Vagina (tissue), 2 donors: ENCODE measurements at places on chromosomes 1 and 21.

- DNase-seq: no peak
Measured at GRCh38 chr1:1779320-1779675, 1.0 kb upstream of the NADK start.

- no peak for DNase-seq
Measured at GRCh38 chr1:175687622-175688415, 55.6 kb downstream of the TNR start.

GRCh38 chr1:182050481-182051448, 10.7 kb downstream of the ZNF648 start:
- no peak for DNase-seq

GRCh38 chr1:201900476-201900875, 11.8 kb downstream of the SHISA4 start:
- no peak for DNase-seq

GRCh38 chr1:157403203-157403602, 149.1 kb downstream of the FCRL5 start:
- DNase-seq: no peak

GRCh38 chr1:75792091-75792490, 4.6 kb upstream of the MSH4 start:
- no peak for DNase-seq

DNA sequence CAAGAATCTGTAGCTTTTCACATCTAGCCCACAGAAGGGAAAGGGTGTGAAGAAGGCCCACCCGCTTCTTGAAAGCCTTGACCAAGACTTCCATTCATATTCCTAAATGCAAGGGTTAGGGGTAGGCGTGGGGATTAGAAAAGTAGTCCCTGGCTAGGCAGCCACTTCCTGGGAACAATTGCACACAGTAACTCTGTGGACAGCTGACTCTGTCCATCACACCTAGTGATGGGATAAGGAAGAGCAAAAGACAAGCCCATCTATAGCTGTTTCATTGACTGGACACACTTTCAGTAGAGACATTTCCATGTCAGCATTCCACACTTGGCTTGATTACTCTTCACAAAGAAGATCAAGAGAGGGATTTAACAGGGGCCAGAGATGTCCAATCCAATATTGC, 294.2 kb downstream of the PBX1 start:
- no peak for DNase-seq

DNA sequence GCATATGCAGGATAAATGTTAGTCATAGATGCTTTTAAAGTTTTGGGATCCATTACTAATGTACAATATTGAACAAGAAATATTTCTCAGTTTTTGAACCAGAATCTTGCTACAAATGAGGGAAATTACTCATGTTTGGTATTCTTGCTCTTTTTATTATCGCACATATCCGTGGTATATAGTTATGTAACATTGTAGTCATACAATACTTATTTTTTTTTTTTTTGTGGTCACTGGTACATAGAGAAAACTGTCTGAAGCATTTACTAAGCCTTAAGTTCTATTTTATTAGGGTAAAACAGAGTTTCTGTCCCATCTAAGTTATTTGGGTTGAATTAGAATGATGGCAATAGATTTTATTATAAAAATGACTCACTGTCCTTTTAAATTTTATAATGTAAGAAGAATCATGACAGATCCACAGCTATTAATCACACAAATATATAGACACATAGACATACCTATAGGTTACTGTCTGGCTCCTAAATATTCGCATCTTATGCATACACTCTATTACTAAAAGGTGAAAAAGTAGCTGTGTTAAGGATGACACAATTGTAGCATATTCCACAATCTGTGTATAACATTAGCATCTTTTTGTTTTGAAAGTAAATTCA, 18.0 kb upstream of the PRKAA2 start:
- DNase-seq: no peak

- DNase-seq: no peak
Measured at GRCh38 chr1:17979815-17980214, 127.8 kb upstream of the IGSF21 start.

- no peak for DNase-seq
Measured at GRCh38 chr21:46617267-46618051, 12.6 kb upstream of the S100B start.

DNA sequence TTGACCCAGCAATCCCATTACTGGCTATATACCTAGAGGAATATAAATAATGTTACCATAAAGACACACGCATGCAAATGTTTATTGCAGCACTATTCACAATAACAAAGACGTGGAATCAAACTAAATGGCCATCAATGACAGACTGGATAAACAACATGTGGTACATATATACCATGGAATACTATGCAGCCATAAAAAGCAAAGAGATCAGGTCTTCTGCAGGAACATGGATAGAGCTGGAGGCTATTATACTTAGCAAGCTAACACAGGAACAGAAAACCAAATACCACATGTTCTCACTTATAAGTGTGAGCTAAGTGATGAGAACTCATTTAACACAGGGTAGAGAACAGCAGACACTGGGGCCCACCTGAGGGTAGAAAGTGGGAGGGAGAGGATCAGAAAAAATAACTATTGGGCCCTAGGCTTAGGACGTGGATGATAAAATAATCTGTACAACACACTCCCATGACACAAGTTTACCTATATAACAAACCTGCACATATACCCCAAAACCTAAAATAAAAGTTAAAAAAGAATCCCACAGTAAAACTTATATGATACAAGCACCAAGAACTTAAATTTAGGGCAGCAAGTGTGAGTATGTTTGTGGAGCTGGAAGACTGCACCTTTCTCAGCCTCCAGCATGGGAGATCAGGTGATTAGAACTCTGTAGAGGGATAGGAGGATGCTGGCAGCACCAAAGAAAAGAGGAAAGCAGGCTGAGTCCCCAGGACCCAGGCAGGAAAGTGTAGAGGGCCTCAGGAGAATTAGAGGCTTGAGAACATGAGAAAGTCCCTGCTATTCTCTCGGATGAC, 320.8 kb upstream of the USP24 start:
- DNase-seq: no peak

- DNase-seq: no peak
Measured at GRCh38 chr1:86965827-86966182, 51.4 kb downstream of the HS2ST1 start.

DNA sequence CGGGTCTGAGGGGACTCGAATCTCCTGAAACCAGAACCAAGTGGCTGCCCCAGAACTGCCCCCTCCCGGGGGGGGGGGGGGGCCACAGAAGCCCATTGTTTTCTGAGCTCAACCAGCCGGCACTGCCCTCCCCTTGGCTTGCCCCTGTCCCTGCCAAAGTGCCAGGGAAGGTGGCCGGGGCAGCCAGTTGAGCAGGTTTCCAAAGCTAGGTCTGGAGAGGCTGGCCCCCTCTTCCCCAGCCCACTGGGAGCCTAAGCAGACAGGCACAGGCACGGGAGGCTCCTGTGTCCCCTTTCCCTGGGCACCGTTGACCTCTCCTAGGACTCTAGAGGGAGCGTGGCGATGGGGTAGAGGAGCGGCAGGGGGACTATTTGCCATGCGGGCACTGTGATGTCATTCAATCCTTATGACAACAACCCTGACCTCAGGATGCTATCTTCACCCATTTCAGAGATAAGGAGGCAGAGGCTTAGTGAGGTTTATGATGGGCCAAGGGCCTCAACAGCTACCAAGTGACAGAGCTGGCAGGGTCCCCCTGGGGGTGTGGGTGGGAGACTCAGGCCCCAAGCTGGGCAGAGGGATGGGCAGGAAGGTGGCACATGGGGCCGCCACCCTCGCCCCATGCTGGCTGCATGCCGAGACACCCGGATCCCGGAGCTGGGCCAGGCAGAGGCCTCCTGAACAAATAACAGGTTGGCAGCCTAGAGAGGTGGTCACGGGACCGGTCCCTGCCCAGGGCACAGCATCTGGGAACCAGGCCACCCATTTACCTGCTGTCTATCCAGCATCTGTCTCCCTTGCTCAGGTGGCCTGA, 35.0 kb downstream of the RAP1GAP start:
- DNase-seq: no peak

DNA sequence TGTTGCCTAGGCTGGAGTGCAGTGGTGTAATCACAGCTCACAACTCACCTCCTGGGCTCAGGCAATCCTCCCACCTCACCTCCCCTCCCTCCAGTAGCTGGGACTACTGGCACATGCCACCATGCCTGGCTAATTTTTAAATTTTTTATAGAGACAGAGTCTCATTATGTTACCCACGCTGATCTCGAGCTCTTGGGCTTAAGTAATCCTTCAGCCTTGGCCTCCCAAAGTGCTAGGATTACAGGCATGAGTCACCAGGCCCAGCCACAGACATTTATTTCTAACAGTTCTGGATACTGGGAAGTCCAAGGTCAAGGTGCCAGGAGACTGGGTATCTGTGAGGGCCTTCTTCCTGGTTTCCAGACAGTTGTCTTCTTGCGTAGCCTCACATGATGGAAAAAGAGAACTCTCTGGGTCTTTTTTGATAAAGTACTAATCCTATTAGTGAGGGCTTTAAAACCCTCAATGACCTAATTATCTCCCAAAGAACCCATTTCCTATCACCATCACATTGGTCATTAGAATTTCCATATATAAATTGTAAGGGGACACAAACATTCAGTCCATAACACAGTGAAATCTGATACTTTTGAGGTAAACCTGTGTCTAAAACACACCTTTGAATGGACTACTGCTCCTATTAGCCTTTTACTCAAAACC, 67.9 kb downstream of the PHACTR4 start:
- no peak for DNase-seq

GRCh38 chr1:232435729-232436128, 194.2 kb downstream of the SIPA1L2 start:
- no peak for DNase-seq
